ENCODE measurements at places on chromosomes 1 and 21. TPM values are rescaled to one million over a fixed set of nuclear protein-coding genes. Genes with fewer than 3 reads are reported as not detected.

DNA sequence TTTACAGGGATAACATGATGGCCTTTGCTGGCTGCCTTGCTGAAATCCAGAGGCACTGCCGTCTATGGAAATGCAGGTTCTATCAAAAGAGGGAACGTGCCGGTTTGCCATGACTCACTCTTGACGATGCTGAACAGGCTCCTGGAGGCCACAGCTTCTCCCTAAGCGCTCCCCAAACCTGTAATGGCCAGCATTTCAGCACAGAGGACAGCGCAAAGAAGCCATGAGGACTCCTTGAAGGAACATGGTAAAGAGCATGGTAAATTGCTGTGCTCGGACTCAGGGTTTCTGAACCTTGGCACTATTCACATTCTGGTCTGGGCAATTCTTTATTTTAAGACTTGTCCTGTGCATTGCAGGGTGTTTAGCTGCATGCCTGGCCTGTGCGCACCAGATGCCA is 217.5 kb downstream of the CAMTA1 start:
- H3K27me3 ChIP-seq, result no peaks in the 10 kb centered on the region
- peaks cover 4% of the 10 kb centered on the region for H3K36me3 ChIP-seq
- no peak overlapping the region for H3K4me3 ChIP-seq

- no peaks in the 10 kb centered on the region for H3K36me3 ChIP-seq
- no peak overlapping the region for H3K27ac ChIP-seq
- peaks cover 12% of the 10 kb centered on the region for H3K4me1 ChIP-seq
- no peaks in the 10 kb centered on the region for H3K27me3 ChIP-seq
Observed at GRCh38 chr1:226436472-226436854, 28.6 kb upstream of the PARP1 start.

DNA sequence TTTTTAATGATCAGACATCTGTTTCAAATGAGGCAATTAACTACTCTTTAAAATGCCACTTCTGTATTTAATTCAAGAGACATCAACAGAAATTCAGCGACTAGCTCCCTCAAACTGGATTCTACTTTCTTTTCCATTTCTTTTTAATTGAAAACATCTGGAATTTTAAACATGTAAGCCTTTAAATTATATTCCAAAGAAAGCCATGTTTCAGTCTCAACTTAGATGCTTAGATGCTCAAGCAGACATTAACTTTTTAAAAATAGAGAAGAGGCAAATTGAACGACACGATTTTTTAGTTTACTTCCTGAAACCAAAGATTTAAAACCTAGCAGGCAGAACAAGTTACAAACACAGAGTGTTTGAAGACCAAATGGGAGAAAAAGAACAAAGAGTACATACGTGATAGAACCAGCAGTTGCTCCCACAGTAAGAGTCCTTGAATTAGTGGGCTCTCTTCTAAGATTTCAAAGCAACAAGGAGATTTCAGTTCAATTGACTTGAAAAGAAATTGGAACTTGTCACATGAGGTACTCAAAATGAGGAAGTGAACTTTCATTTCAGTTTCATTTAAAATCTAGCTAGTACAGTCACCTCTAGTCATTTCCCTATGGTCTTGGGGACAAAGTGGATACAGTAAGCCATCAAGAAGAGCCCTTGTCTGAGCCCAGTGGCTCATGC is at the start of gene CTSS:
TSS of gene CTSS (minus strand) at position 483 of the 681 bp plus-strand sequence. CDS start 1,015 bp downstream, outside the sequence.
- DNase-seq, result no peak
- no peaks in the 10 kb centered on the region for H3K36me3 ChIP-seq
- peak within 1 kb of the TSS; percentile 53 for H3K27ac ChIP-seq
- H3K4me3 ChIP-seq, result peak within 1 kb of the TSS; percentile 3
- H3K27me3 ChIP-seq, result no peaks in the 10 kb centered on the region

DNA sequence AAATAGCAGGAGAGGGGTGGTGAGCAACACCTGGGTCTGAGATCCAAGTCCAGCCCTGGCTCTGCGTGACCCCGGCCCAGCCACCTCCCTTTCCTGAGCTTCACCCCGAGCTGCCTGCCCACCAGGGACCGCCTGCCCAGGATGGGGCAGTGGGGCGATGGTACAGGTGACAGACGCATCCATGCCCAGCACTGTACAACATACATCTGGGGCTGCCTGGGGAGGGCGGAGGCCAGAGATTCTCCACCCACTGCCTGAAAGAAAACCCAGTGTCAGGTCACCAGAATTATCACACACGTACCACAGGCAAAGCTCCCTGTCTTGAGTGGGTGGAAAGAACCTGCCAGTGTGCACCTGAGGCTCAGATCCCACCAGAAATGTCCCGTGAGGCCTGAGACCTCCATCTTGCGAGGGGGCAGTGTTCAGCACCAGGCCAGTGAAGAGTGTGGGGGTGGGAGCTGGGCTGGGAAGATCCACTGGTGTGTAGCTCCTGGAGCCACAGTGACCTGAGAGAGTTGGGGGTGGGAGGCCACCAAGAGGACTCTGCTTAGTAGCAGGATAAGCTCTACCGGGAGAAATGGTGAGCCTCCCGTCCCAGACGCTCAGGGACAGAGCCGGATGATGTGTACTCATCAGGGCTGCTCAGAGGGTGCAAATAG is 81.5 kb downstream of the DMRTB1 start:
- peaks cover 44% of the 10 kb centered on the region for H3K4me1 ChIP-seq
- DNase-seq, result no peak
- no peak overlapping the region for H3K4me3 ChIP-seq

GRCh38 chr1:24027838-24028468 is 47.8 kb upstream of the SRSF10 start:
- no peaks in the 10 kb centered on the region for H3K36me3 ChIP-seq
- H3K4me1 ChIP-seq, result no peaks in the 10 kb centered on the region
- no peak overlapping the region for H3K4me3 ChIP-seq
- H3K27ac ChIP-seq, result no peak overlapping the region

GRCh38 chr1:33292726-33293340 is 28.1 kb downstream of the A3GALT2 start:
- no peak overlapping the region for H3K4me3 ChIP-seq
- H3K4me1 ChIP-seq, result peaks cover 21% of the 10 kb centered on the region
- no peak overlapping the region for H3K27ac ChIP-seq
- no peaks in the 10 kb centered on the region for H3K27me3 ChIP-seq
- peaks cover 66% of the 10 kb centered on the region for H3K36me3 ChIP-seq
- no peak for DNase-seq

GRCh38 chr1:225720937-225721336 is 56.7 kb upstream of the SRP9 start:
- H3K4me1 ChIP-seq, result no peaks in the 10 kb centered on the region
- no peaks in the 10 kb centered on the region for H3K27me3 ChIP-seq
- no peaks in the 10 kb centered on the region for H3K36me3 ChIP-seq
- no peak for DNase-seq
- H3K4me3 ChIP-seq, result no peak overlapping the region

DNA sequence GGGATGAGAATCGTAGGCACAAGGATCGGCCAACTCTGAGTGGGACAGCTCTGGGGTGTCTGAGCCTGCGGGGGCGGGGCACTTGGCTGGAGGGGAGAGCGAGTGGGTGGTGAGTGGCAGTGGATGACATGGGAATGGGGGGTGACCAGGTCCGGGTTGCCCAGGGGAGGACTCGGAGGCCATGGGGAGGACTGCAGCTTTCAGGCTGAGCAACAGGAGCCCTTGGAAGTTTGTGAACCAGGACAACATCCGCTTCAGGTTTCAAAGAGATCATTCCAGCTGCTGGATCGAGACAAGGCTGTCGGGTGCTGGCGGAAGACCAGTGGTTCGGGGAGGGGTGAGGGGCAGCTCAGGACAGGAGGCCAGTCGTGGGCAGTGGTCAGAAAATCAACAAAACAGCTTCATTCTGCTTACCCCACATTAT is 124.4 kb upstream of the IRF2BP2 start:
- no peaks in the 10 kb centered on the region for H3K27me3 ChIP-seq
- H3K36me3 ChIP-seq, result no peaks in the 10 kb centered on the region
- no peak for DNase-seq
- no peak overlapping the region for H3K4me3 ChIP-seq
- no peak overlapping the region for H3K27ac ChIP-seq

DNA sequence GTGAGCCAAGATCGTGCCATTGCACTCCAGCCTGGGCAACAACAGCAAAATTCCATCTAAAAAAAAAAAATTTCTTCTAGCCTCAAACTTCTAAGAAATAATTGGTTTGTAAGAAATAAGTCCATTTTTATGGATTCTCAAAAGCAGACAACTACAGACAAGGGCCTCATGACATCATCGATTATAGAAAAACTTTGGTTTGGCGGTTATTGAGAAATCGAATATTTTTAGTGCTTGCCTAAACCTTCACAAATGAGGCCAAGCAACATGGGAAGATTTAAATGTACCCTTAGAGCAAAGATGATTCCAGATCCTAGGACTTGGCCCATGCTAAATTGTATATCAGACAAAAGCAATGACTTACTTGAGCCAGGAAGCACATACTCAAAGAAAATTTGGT is 27.8 kb upstream of the MX1 start:
- no peak overlapping the region for H3K27ac ChIP-seq
- no peak for DNase-seq
- no peaks in the 10 kb centered on the region for H3K27me3 ChIP-seq
- no peaks in the 10 kb centered on the region for H3K4me1 ChIP-seq
- no peak overlapping the region for H3K4me3 ChIP-seq

DNA sequence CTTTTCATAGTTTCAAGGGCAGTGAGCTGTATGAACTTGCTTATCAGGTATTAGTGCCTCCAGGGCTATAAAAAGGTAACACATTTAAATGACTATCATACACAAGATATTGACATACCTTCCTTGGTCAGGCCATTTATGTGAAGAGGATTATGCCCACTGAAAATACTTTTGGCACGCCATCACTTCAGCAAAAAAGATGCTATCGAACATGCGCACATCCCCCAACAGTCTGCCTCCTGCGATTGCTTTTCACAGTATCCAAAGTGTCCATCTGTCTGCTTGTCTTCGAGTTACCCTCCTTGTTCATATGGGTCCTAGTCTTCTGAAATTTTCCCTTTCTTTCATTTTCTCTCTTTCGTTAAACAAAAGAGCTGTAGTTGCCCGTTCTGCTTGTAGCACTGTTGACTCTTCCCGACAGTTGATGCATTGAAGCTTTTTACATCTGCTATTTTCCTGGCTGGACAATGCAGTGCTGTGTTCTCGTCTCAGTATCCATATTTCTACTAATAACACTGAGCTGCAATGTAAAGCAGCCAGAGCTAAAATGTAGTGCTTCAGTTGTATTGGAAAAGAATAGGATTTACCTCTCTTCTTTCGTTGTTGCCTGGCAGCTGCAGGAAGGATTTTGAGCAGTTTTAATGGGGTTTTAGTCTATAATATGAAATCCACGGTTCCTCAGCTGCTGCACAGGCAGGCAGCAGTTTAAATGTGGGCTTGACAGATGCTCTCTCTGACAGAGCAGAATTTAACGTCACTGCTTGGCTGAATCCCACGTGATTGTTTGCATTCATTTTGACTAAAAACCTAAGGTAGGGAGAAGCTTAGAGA is at the start of gene B3GALT2:
TSS of gene B3GALT2 (minus strand) at position 713 of the 831 bp plus-strand sequence. CDS start 5,051 bp downstream, outside the sequence.
- peak within 1 kb of the TSS; percentile 89 for H3K27ac ChIP-seq
- H3K27me3 ChIP-seq, result no peaks in the 10 kb centered on the region
- DNase-seq, result peak; percentile 70
- peaks cover 3% of the 10 kb centered on the region for H3K4me1 ChIP-seq

GRCh38 chr1:226535666-226536065 is 12.9 kb upstream of the STUM start:
- no peak overlapping the region for H3K4me3 ChIP-seq
- no peak overlapping the region for H3K27ac ChIP-seq
- H3K4me1 ChIP-seq, result peaks cover 7% of the 10 kb centered on the region
- no peaks in the 10 kb centered on the region for H3K27me3 ChIP-seq
- DNase-seq, result no peak

DNA sequence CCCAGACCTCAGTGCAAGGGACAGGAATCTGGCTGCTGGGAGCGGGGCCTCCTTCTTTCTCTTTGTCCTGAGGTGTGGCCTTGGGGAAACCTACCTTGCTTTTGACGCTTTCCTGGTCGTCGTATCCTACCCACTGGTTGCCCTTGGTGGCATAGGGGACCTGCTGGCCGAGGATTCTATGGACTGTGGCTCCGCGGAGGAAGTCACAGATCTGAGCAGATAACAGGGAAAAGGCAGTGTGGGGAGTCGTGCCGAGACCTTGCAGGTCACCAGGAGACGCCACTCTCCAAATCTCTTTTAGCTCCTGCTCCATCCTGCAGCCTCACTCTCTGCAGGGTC is 4.0 kb upstream of the MYBPH start:
- H3K27me3 ChIP-seq, result no peaks in the 10 kb centered on the region
- H3K27ac ChIP-seq, result no peak overlapping the region
- H3K4me3 ChIP-seq, result no peak overlapping the region
- DNase-seq, result no peak
- H3K36me3 ChIP-seq, result no peaks in the 10 kb centered on the region

DNA sequence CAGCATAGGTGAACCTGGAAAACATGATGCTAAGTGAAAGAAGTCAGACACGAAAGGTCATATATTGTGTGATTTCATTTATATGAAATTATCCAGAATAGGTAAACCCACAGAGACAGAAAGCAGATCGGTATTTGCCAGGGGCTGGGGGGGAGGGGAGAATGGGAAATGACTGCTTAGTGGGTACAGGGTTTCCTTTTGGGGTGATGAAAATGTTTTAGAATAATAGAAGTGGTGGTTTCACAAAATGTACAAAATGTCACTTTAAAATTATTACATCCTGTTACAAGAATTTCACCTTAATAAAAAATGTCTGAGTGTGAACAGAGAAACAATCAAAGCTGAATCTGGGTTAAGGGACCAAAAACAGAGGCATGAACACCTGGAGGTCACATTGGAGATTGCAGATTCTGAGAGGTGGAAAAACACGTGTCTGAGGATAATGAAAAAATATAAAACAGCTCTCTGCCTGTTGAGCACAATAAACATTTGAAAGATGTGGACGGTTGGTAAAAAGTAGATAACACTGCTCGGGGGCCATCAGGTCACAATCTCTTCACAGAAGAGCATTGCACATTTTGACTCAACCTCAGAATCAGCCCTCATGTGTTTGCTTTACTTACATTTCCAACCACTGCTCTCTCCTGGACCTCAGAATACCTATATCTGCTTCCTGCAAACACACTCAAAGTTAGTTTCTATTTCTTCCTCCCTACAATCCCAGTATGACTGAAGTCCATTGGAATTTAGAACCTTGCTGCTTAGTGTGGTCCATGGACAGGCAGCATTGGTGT is 3.2 kb downstream of the SLAMF6 start:
- DNase-seq, result no peak
- no peaks in the 10 kb centered on the region for H3K4me1 ChIP-seq
- no peaks in the 10 kb centered on the region for H3K36me3 ChIP-seq
- H3K27ac ChIP-seq, result no peak overlapping the region
- no peak overlapping the region for H3K4me3 ChIP-seq

Gene CFAP74
- total RNA-seq, result 4.1 TPM

Gene TDRD5
- total RNA-seq, result 3.9 TPM

Gene GPA33
- 0.44 TPM for total RNA-seq

Gene CLIC6
- 1.5 TPM for total RNA-seq

Gene DISC1
- total RNA-seq, result 22.1 TPM

Gene INSRR
- 0.40 TPM for total RNA-seq

Gene LCE1F
- total RNA-seq, result not detected

Gene RABGAP1L
- total RNA-seq, result 79.5 TPM
